Activated T-helper 2 cell treated with anti-CD3 and anti-CD28 coated beads, Interferon-gamma antibody, Interleukin-2, Interleukin-4, amounts not matched to agents 10 μg/mL and 5 μg/mL and 100 μg/mL, durations not matched to agents 14 hours and 24 hours and 36 hours (primary cell): ENCODE measurements at places on chromosomes 7 and 10. TPM values are rescaled to one million over a fixed set of nuclear protein-coding genes. Genes with fewer than 3 reads are reported as not detected.

WDR86 gene
- not detected in 2 replicates for total RNA-seq

SUGCT gene
- total RNA-seq, result 0.43 and 1.2 TPM in 2 replicates

GBX1 gene
- total RNA-seq, result not detected in 2 replicates

SLC13A4 gene
- total RNA-seq, result not detected in 2 replicates

EDRF1 gene
- 40.3 and 40.7 TPM in 2 replicates for total RNA-seq

CYP26C1 gene
- 0.05 TPM in 1 of 2 replicates, not detected in the other for total RNA-seq

ITPRID1 gene
- not detected in 2 replicates for total RNA-seq

EXOC6 gene
- total RNA-seq, result 12.4 and 12.5 TPM in 2 replicates

GLCCI1 gene
- total RNA-seq, result 23.8 and 27.9 TPM in 2 replicates

NRCAM gene
- 0.05 TPM in 1 of 2 replicates, not detected in the other for total RNA-seq

ESYT2 gene
- total RNA-seq, result 62.4 and 64.2 TPM in 2 replicates

UCN3 gene
- not detected in 2 replicates for total RNA-seq

LRRTM3 gene
- total RNA-seq, result not detected in 2 replicates
